ENCODE measurements at places on chromosomes 1 and 21.

GRCh38 chr1:165858967-165859845 is 31.8 kb downstream of the UCK2 start:
- no peak for DNase-seq

GRCh38 chr1:248894837-248895236 is 11.2 kb upstream of the PGBD2 start:
- DNase-seq: no peak

DNA sequence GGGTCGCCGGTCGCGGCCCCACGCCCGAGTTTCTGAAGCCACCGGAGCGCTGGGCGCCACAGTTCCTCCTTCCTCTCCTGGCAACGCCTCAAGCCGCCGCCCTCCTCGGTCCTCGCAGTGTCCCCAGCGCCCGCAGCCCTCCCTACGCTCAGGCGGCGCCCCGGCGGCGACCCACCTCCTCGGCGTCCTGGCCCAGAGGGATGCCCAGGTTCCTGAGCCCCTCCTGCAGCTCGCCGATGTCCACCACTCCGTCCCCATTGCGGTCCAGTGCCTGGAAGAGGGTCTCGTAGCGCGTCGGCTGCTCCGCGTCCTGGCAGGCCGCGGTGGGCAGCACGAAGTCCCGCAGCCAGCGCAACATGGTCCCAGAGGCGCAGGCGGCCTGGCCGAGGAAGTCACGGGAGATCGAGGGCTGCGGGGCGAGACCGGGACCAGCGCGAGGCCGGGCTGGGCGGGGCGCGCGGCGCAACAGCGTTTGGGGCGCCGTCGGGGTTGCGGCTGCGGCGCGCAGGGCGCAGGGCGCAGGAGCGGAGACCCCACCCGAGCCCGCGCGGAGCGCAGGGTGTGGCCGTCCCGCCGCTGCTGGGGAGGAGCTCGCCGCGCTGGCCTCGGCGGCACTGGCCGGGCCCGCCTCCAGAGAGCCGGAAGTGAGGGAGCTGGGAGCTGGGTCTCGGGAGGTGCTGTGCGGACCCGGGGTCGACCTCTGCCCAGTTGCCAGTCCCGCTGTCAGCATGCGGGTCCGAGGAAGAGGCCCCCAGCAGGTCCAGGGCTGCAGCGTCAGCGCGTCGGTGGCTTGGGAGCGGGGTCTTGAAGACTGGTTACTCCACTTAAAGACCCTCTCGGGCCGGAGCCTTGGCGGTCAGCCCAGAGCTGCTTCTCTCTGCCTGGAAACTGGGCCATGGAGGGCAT is at the start of gene SLC25A24:
SLC25A24 (minus strand) TSS at position 563 of the 906 bp plus-strand sequence; CDS start at position 358, 205 bp downstream.
- DNase-seq: no peak

DNA sequence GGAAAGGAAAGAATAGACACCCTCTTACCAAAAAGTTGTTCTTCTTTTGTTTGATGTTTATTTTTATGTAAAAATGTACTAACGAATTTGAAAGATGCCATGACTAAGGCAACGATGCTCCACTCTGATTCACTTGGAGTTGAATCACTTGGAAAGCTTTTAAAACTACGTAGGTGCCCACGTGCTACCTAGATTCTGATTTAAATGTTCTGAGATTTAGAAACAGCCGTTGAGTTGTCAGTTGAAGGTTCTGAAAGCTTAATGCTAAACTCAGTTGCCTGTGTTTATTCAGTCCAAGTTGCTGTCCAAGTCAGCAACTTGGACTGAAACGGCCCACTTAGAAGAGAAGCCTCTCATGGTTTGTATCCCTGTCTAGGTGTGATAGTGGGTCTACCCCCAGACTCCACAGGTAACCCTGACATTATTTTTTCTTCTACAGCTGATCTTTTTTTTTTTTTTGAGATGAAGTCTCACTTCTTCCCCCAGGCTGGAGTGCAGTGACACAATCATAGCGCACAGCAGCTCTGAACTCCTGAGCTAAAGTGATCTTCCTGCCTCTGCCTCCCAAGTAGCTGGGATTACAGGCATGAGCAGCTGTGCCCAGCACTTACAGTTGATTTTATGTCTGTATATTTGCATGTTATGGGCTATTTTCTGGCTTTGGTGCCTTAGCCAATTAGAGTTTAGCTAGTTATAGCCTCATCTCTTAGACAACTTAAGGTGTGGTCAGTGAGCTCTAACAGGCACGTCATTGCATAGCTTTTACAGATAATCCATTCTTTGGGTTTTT is 1.4 kb upstream of the VAMP4 start:
- peak; percentile 59 for DNase-seq
